ENCODE measurements at places on chromosomes 12 and 14.

DNA sequence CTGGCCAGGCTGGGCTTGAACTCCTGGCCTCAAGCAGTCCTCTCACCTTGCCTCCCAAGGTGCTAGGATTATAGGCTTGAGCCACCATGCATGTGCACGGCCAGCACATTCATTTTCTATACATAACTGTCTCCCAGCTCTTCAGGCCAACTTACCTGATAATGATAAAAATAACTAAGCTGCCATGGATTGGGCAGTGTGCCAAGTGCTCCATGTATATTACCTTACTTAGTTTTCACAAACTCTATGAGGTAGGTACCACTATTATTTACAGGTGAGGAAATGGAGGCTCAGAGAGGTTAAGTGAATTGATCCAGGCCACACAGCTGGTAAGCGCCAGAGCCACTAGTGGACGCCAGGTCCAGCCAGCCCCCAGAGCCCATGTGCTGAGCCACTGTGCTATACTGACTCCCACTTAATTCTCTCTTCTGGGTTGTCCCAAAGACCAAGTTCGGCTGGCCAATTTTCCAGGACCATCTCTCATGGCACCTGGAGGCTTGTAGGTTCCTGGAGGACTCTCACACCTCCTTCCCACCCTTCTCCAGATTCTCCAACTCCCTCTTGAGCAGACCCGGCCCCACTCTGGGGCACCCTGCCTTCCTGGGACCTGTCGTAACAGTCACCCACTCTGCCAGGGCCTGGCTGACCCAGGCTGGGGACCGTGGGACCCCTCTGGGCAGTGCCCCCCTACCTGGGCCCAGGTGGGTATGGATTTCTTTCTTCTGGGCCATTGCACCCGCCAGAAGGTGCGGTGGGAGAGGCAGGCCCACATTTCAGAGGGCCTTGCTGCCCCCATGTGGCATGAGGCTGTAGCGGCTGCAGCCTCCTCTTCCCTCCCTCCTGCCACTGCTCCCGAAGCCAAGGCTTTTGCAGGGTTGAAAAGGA lies 30.2 kb upstream of the CIPC start:
- peak; percentile 57 for DNase-seq

- DNase-seq: peak; percentile 49
Measured at GRCh38 chr14:98711453-98711852, 560.5 kb downstream of the BCL11B start.

GRCh38 chr12:48852734-48853688 lies 1.0 kb upstream of the DDX23 start:
- peak; percentile 93 for DNase-seq

DNA sequence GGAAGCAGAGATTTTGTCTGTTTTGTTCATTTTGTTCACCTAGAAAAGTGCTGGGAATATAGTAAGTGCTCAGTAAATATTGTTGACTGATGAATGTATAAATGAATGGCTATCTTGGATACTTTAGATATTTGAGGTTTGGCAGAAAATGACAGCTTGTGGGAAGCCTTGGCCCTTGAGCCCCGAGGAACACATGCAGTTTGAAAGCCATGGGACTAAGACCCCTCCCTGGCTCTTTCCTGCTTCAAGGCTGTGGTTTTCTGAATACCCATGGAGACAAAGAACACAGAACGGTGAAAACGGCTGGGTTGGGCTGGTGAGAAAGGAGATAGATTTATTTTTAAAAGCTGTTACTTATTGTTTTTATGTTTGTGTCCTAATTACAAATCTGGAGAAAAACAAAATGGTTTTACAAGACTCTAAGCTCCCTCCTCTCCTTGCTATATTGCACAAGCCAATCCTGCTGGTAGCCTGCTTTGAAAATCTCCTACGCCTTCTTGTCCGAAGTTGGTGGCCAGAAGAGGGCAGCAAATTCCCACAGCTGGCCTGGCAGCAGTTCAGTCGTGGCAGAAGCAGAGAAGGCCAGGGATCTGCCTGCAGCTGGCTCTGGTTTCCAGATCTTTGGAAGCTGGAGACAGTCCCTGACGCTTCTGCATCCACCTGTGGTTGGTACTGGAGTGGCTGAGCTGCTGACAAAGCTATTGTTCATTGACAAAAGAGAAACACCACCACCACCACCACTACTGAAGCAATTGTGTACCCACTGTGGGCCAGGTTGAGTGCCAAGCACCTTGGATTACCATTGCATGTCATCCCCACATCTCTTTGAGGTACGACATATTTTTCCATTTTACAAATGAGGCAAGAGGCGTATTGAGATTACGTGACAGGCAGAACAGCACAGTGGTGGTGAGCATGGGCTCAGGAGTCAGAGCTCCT lies 5.2 kb upstream of the KRT85 start:
- DNase-seq: peak; percentile 80

GRCh38 chr12:913919-914698 lies 35.4 kb downstream of the RAD52 start:
- DNase-seq: peak; percentile 10

DNA sequence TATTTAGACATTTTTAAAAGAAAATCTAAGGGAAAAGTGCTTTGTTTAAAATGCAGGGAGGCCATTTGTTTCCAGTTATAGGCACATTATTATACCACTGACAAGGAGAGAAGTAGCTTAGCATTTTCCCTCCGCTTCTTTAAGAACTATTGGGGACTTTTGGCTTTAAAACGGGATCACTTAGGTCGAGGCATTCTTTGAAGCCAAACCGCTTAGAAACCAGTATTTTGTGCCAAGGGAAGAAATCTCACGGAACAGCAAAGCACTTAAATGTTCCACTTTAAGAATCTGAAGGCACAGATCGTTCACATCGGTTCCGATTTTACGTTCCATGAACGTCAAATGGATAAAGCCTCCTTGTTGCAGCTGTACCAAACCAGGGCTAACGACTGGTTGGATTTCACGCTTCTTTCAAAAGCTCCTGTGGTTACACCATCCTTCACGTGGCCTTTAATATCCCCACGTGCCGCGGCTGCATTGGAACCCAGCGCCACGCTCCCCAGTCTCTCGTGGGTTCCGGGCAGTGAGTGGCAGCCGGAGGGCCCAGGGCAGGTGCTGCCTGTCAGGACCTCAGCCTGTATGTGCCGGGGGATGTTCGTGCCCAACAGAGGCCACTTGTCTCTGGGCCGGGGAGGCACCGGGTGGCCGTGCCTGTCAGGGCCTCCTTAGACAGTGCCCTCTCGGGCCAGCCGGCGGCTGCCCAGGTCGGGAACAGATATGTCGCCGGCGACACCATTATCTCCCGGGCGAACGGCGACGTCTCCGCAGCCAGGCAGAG lies 195.4 kb downstream of the KIF26A start:
- DNase-seq: no peak

DNA sequence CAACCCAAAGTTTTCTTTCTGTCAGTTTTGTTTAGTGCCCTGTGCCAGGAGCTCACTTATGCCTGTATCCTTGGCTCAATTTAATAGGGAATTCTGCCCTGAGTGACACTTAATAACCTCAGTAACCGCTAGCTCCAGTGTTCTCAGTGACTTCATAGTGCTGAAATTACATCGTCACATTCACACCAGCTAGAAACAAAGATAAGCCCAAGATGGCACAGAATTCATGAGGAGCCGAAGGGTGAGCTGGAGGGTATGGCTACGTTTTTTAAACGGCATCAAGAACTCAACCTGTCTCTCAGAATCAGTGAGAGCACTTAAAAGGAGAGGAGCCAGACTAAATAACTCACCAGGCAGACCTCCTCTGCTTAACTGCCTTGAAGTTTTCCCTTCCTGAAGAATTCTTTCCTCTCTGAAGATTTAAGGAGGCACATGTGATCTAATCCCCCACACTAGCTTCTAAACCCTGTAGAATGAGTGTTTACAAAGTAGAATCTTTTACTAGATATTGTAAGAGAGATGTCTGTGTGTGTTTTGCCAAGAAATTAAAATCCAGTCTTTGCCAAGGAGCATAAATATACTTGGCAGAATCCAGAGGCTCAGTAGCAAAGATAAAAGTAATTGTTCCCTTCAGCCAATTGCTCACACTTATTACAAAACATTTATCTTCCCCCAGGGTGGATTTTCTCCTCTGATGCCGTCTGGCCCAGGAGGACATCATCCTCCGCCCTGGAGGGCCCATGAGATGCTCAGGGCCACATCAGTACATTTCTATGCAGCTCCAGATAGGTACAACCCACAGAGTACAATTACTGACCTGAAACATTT lies 37.3 kb downstream of the PTGER2 start:
- DNase-seq: no peak

DNA sequence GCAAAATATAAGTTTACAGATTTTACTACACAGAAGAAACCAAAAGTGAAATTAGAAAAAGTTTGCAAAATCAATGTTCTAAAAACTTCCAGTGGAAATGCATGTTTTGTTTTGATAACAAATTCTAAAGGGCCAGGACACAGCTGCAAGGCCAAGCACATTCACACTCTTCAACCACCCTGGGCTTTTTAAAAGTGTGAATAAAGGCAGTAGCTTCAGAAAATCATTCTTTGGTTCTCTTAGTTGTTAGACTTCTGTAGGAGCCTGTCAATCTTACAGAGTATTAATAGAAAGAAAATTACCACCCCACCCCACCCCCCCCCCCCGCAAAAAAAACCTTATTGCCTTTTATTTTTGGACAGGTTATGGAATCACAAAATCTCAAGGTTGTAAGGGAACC lies 105.2 kb upstream of the EGLN3 start:
- DNase-seq: no peak

DNA sequence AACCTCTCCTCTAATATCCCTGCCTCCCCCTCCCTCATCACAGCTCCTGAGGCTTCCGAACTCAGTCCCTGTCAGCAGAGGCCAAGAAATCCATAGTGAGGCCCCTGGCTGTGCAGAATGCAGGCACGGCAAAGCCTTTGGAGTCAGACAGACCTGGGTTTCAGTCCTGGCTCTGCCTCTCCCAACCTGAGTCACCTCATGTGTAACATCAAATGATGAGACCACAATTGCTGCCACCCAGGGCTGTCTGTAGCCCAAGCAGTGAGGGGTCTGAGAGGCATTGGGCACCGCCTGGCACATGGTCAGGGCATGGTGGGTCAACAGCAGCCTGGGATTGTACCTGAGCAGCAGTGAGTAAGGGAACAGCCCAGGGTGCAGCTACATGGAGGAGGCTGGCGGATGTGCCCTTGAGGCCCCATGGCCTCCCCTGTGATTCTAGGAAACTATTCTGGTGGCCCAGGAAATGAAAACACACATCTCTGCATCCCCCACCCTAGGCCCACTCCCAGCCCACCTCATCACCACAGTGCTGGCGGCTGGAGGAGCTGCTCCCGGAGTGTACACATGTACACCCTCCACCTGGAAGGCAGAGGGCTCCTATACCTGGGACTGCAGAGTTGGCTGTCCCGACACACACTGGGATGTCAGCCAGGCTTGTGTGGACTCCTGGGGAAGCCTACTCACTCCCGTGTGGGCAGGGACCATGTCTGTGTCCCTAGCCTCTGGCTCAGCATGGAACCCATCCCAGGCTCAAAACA lies 7.7 kb downstream of the ANKRD33 start:
- DNase-seq: no peak

DNA sequence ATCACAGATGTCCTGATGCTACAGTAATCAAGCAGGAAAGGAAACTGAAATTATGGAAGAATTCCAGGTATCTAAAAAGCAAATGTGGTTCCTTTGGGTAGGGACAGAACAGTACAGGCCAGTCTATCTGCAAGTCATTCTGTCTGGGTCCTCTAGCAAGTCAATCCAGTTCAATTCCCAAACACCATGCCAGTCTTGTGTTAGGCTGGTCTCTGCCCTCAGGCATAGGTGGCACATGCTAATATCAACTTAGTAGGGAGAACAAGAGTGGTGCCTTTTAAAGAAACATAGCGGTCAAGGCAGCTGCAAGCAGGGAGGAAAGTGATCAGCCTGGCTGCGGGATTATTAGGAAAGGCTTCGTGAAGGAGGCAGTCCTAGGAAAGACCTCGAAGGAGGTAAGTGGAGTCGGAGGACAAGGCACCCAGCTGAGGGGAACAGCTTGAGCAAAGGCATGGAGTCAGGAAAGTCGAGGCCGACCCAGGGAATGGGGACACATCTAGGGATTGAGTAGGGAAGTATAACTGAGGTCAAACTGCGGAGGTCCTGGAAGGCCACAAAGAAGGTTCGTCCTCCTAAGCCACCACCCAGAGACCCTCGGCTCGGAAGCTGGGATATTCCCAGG lies 3.8 kb upstream of the PLEKHG6 start:
- no peak for DNase-seq

DNA sequence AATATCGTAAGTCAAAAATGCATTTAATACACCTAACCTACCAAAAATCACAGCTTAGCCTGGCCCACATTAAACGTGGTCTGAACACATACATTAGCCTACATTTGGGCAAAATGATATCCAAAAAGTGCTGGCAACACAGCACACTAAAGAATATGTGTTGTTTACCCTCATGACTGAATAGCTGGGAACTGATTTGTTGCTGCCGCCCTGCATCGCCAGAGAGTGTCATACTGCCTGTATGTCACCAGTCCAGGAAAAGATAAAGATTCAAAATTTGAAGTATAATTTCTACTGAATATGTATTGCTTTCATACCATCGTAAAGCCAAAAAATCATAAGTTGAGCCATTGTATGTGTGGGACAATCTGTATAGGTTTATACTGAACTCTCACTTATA lies 157.8 kb downstream of the NUBPL start:
- no peak for DNase-seq

- peak; percentile 39 for DNase-seq
Measured at GRCh38 chr12:96242597-96242996, 48.4 kb downstream of the ELK3 start.

- DNase-seq: no peak
Measured at GRCh38 chr14:85852906-85853305, 323.0 kb downstream of the FLRT2 start.

GRCh38 chr14:89849931-89850330 lies 104.6 kb downstream of the EFCAB11 start:
- DNase-seq: no peak

DNA sequence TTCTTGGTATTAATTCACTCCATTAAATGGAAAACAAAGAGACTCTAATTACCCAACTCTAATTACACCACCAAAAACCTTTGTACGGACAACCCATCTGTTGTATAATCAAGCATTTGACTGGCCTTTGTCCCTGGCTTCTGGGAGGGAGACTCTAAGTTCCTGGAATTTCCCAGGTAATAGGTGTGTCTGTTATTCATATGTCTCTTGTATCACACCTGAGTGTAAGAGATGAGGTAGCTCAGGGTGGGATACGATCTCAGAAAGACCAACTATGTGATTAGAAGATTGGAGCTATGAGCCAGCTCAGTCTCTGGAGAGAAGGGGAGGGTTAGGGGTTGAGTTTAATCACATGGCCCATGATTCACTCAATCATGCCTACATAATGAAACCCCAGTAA lies 94.7 kb upstream of the PLXNC1 start:
- DNase-seq: no peak

DNA sequence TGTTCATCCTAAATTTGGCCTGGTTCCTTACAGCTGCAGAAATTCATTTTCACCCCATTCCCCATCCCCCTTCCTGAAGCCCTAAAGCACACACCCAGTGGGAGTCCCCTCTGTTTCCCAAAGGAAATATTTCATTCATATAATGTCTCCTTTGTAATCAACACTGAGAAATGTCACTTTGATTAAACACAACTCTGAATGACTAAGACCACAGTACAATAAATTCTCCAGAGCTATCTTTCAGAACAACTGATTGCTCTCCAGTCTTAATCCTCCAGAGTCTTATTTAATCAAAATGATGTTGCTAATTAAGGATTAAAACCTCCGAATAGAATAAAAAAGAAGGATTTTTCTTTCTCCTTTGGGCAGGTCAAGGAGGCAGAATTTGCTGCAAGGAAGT lies 6.4 kb downstream of the SLC15A5 start:
- no peak for DNase-seq

Data from NB4 (cell line).